Fibroblast of lung (primary cell): ENCODE measurements at places on chromosomes 11 and 22. TPM values are rescaled to one million over a fixed set of nuclear protein-coding genes. Genes with fewer than 3 reads are reported as not detected.

The IL10RA gene
- 0.36 TPM in 1 of 2 replicates, not detected in the other for polyA plus RNA-seq

DNA sequence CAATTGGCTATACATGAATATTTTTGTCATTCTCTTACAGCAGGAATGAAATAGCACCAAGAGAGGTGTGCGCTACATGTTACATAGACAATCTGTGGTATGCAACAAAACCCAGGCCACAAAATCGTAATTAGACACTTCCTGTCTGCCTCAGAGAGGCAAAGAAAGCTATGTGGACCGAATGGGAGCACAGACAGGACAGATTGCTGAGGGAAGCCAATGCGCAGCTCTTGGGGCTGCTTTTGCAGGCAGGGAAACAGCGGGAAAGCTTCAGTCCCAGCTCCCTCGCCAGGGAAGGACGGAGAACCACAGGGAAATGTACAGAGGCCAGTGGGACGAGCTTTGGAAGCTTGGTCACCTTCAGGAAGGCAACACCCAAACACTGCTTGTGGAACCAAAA, 40.9 kb downstream of the SERPINH1 start:
- DNase-seq, result peak; percentile 88

GRCh38 chr22:24187731-24188644, 6.7 kb downstream of the SUSD2 start:
- no peak for DNase-seq

DNA sequence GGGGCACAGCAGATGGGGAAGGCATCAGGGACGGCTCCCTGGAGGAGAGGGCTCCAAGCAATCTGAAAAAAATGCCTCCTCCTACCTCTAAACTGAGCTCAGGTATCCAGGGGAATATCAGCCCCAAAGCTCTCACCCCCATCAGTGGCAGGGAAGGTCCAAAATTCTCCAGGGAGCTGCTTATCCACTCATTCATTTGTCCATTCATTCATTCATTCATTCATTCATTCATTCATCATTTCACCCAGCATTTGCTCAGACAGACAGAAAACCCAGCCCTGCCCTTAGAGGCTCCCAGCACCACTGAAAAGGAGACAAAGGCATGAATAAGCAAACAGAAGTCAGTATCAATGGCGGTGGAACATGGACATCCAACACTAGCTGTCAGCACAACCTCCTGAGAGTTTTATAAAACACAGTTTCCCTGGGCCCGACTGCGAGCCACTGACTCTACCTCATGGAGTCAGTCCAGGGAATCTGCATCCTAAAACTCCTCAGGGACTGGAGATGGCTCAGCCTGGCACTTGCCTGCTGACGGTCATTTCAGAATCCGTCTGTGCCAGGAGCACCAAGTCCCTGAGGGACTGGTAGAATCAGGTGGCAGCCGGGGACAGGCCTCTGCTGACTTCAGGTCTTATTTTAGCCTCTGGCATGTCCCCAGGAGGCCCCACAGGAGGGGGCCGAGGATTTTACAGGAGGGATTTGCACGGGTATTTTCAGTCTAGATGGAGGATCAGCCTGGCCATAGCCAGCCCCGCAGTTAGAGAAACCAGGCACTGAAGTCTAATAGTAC, 164.6 kb downstream of the MN1 start:
- no peak for DNase-seq

The HEPN1 gene
- not detected in 2 replicates for polyA plus RNA-seq

The RASD2 gene
- polyA plus RNA-seq, result 0.01 TPM in 1 of 2 replicates, not detected in the other

GRCh38 chr11:90223248-90223585, 368 bp upstream of the CHORDC1 start:
- no peak for DNase-seq

DNA sequence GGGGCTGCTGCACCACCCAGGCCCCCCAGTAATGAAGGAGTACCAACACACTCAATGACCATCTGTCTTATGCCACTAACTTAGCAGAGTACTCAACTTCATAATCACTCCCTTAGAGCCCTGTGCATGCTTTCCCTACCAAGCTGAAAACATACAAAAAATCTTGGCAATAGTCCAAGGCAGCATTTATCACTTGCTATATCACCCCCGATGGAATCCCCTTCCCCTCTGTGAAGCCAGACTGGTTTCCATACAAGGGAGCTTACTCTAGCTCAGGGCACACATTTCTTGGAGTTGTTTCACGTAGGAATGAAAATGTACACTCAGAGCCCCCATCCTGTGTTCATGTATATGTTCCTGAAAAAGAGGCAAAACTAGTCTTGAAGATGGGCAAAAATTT, 301.3 kb upstream of the TENM4 start:
- no peak for DNase-seq
